Activated naive CD8-positive, alpha-beta T cell treated with anti-CD3 and anti-CD28 coated beads for 36 hours (primary cell): ENCODE measurements at places on chromosomes 2 and 18.

DNA sequence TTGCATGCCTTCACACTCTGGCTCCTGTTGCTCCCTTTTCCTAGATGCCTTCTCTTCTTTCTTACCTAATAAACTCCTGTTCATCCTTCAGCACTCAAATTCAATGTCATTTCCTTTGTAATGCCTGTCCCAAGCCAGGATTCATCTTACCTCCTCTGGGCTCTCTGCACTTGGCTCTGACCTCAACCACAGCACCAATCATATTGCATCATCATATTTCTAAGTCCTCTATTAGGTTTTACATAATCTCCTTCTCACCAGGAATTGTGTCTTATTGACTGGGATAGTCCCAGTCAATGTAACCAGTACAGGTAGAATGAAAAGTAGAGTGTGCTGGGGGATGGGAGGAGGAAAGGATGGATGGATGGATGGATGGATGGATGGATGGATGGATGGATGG lies 187.1 kb downstream of the NRP2 start:
- no peak for DNase-seq

- DNase-seq = no peak
Observed at GRCh38 chr2:68762665-68763064, 28.1 kb downstream of the ARHGAP25 start.

GRCh38 chr2:177355874-177356273 lies 36.7 kb upstream of the AGPS start:
- no peak for DNase-seq

GRCh38 chr2:95099910-95100309 lies 21.7 kb downstream of the MRPS5 start:
- DNase-seq = no peak

DNA sequence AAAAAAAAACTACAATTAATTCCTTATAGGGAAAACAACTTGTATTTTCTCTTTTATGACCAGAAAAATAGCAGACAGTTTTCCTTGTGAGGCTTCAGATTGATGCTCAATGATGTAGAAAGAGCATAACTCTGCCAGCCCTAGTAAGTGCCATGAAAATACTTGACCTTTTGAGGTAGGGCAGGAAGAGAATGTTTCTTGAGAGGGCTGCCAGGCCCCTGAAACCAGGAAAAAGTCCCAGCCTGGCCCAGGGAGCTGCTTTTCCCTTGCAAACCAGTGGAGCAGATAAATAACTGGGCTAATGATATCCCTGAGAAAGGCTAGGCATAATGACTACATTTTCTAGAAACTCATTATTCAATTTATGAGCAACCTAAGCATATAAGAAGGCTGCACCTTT lies 126.8 kb downstream of the SLC8A1 start:
- no peak for DNase-seq

DNA sequence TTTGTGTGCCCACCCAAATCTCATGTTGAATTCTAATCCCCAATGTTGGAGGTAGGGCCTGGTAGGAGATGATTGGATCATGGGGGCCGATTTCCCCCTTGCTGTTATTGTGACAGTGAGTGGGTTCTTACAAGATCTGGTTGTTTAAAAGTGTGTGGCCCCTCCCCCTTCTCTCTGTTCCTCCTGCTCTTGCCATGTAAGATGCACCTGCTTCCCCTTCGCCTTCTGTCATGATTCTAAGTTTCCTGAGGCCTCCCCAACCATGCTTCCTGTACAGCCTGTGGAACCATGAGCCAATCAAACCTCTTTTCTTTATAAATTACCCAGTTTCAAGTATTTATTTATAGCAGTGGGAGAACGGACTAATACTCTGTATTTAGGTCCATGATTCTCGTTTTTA lies 588.1 kb downstream of the DCDC2C start:
- DNase-seq = no peak

- DNase-seq = no peak
Observed at GRCh38 chr2:10787176-10787968, 25.2 kb downstream of the PDIA6 start.

- no peak for DNase-seq
Observed at GRCh38 chr2:186784930-186785329, 64.0 kb downstream of the ZSWIM2 start.

DNA sequence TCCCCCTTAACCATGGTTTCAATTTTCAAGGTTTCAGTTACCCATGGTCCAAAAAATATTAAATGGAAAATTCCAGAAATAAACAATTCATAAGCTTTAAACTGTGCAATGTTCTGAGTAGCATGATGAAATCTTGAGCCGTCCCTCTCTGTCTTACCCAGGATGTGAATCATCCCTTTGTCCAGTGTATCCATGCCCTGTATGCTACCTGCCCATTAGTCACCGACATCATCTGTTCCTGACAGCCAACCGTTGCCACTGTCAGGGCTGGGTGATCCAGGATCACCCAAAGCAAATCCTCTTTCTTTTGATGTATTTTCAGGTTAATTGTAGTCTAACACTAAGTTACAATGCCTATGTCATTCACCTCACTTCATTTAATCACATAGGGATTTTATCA lies 15.7 kb upstream of the OLA1 start:
- no peak for DNase-seq

DNA sequence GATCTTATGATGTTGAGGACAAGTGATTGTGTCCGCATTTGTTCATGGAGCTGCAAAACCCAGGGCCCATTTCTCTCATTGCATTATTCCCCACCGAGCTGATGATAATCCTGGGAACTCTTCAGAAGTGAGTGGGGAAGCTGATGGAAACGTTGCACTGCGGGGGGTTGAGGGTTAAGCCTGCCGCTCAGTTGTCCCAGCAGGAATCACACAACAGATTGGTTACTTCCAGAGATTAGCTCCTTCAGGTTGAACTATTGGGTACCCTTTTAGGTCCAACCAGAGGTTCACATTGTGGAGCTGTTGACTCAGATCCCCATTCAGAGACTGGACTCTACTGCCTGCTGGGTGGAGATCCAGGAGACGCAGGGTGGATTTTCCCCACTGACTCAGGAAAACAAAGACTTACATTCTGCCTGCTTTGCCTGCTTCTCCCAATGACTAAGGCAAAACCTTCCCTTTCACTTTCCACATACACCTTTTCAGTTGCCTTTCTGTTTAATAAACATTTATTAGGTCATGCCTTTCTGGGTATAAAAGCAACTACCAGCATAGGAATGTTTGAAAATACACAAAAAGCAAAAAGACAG lies 286.4 kb downstream of the TXNL1 start:
- no peak for DNase-seq

- no peak for DNase-seq
Observed at GRCh38 chr2:75226099-75226498, 26.8 kb upstream of the TACR1 start.

GRCh38 chr2:172361360-172361759 lies 66.0 kb upstream of the ITGA6 start:
- DNase-seq = no peak

- DNase-seq = no peak
Observed at GRCh38 chr2:49286045-49286444, 131.7 kb upstream of the FSHR start.
